Activated CD8-positive, alpha-beta memory T cell treated with anti-CD3 and anti-CD28 coated beads, Interleukin-2, amount 50 U/mL, for 4 hours (primary cell): ENCODE measurements at places on chromosomes 11 and 22.

- no peak for DNase-seq
Measured at GRCh38 chr11:69037544-69037943, 11.2 kb upstream of the TPCN2 start.

- no peak for DNase-seq
Measured at GRCh38 chr11:79942646-79943045, 501.8 kb upstream of the TENM4 start.

GRCh38 chr11:60859616-60860250, 4.0 kb upstream of the PTGDR2 start:
- no peak for DNase-seq

- no peak for DNase-seq
Measured at GRCh38 chr22:36052505-36052941, 23.9 kb upstream of the RBFOX2 start.

GRCh38 chr11:35272391-35272902, 133.5 kb downstream of the CD44 start:
- peak; percentile 26 for DNase-seq

- peak; percentile 79 for DNase-seq
Measured at GRCh38 chr11:61679893-61680621, at the start of gene DAGLA. Gene DAGLA, plus strand, starts transcription at chr11:61680391. Its CDS starts 39,765 bp downstream, at chr11:61720156.

DNA sequence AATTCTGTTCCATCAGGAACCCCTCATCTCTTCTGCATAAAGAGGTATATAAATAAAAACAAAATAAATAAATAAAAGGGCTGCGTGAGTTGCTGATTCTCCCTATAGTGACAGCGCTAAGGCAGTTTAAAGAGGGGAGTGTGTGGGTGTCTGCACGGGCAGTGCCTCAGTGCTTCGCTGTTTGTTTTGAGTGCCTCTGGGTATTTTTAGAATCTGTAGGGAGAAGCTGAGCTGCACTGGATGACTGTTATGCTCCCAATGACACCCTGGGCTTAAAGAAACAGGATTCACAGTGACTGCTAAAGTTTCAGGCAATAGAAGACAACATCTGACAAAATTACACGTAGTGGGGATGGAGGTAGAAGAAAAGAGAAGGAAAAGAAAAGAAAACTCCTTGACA, 38.8 kb downstream of the SLC1A2 start:
- no peak for DNase-seq

GRCh38 chr22:19530751-19531150, 6.5 kb upstream of the CLDN5 start:
- DNase-seq: no peak
